ENCODE measurements at places on chromosomes 16 and 17. TPM values are rescaled to one million over a fixed set of nuclear protein-coding genes. Genes with fewer than 3 reads are reported as not detected.

SDK2 gene
- total RNA-seq, result 1.2 TPM

ALDOA gene
- 3,327 TPM for total RNA-seq

HSPB9 gene
- total RNA-seq, result 0.20 TPM

CLEC3A gene
- total RNA-seq, result not detected

CCL17 gene
- total RNA-seq, result not detected

CCL4L2 gene
- not detected for total RNA-seq

SNX11 gene
- total RNA-seq, result 13.8 TPM

ZNF19 gene
- 4.0 TPM for total RNA-seq

SSTR5 gene
- 27.6 TPM for total RNA-seq

HOXB8 gene
- not detected for total RNA-seq

OSGIN1 gene
- 2.7 TPM for total RNA-seq

ENO3 gene
- 198 TPM for total RNA-seq

CTF1 gene
- 8.5 TPM for total RNA-seq

LITAFD gene
- not detected for total RNA-seq

CES5A gene
- 0.20 TPM for total RNA-seq

GFAP gene
- 4.8 TPM for total RNA-seq

CORO6 gene
- total RNA-seq, result 108 TPM

SLC13A2 gene
- total RNA-seq, result not detected

CLEC19A gene
- not detected for total RNA-seq

CALCOCO2 gene
- total RNA-seq, result 272 TPM

WNT9B gene
- total RNA-seq, result 3.2 TPM

PRSS33 gene
- not detected for total RNA-seq

PDILT gene
- total RNA-seq, result not detected

INCA1 gene
- total RNA-seq, result 2.2 TPM

ARHGDIG gene
- total RNA-seq, result 11.3 TPM

P2RX1 gene
- total RNA-seq, result 1.3 TPM

SPNS2 gene
- total RNA-seq, result 9.9 TPM

ZPBP2 gene
- total RNA-seq, result not detected

KRTAP9-4 gene
- total RNA-seq, result not detected

CALB2 gene
- 3.2 TPM for total RNA-seq

CA7 gene
- total RNA-seq, result not detected

KRT15 gene
- total RNA-seq, result not detected

KDM6B gene
- total RNA-seq, result 28.0 TPM

HOXB1 gene
- not detected for total RNA-seq

AGRP gene
- not detected for total RNA-seq

OR4D1 gene
- total RNA-seq, result not detected

SEBOX gene
- total RNA-seq, result not detected

MYH8 gene
- total RNA-seq, result not detected

NLGN2 gene
- total RNA-seq, result 10.7 TPM

CHST4 gene
- total RNA-seq, result not detected

TBC1D3H gene
- not detected for total RNA-seq

BRIP1 gene
- total RNA-seq, result 0.29 TPM

BMERB1 gene
- total RNA-seq, result 62.6 TPM

CACNA1H gene
- 7.8 TPM for total RNA-seq

TAC4 gene
- total RNA-seq, result not detected

KRT28 gene
- not detected for total RNA-seq

SPAG5 gene
- total RNA-seq, result 2.7 TPM

RPH3AL gene
- total RNA-seq, result 11.5 TPM

KRTAP4-9 gene
- not detected for total RNA-seq

COL1A1 gene
- 89.5 TPM for total RNA-seq

TLCD2 gene
- total RNA-seq, result 6.1 TPM

Measured in right cardiac atrium (tissue), 5 donors.